ENCODE measurements at places on chromosomes 6 and 20.

DNA sequence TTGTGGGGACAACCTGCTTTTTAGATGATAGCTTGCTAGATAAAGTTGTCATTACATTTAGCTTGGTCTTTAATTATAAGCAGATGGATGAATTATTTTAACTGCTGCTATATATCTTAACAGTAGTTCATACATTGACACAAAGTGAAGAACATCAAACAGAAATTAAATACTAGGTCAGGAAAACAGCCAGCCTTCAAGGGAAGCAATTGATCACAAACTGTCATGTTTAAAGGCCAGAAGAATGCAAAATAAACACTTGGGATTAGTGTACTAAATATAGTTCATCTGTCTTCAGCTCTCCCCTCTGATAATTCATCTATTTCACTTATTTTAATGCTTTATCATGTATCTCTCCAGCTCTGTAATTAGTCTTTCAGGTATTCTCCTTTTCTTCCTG lies 225.1 kb upstream of the FERMT1 start:
- DNase-seq: no peak

GRCh38 chr6:158861686-158862381 lies 42.7 kb upstream of the EZR start:
- DNase-seq: no peak

DNA sequence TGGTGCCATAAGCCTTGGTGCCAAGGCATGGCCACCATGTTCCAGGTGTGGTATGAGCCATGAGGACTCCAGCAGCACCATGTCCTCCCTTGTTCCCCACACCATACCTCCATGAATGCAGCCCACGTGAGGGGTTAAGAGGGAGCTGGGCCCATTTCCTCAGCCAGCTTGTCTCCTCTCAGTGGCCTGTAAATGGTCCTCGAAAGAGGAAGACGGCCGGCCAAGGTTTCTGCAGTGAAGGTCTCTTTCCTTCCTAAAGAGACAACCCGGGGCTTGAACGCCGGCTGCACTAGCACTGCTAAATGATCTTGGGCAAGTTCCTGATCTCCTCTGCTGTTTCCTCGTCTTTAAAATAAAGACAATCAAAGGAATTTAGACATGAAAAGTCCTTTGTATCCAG lies 154.0 kb downstream of the BMP7 start:
- DNase-seq: no peak

- DNase-seq: no peak
Observed at GRCh38 chr20:33851842-33852466, 40.8 kb downstream of the CHMP4B start.
